ENCODE measurements at places on chromosomes 7 and 10.
A peak's percentile ranks its signal among the peaks of the same experiment; 100 is the strongest.

GRCh38 chr7:132778761-132779160, 202.5 kb upstream of the PLXNA4 start:
- DNase-seq: no peak

- DNase-seq: no peak
Measured at GRCh38 chr10:108132303-108132702, 967.8 kb upstream of the SORCS1 start.

- no peak for DNase-seq
Measured at GRCh38 chr7:412313-412710, 107.3 kb downstream of the PDGFA start.

DNA sequence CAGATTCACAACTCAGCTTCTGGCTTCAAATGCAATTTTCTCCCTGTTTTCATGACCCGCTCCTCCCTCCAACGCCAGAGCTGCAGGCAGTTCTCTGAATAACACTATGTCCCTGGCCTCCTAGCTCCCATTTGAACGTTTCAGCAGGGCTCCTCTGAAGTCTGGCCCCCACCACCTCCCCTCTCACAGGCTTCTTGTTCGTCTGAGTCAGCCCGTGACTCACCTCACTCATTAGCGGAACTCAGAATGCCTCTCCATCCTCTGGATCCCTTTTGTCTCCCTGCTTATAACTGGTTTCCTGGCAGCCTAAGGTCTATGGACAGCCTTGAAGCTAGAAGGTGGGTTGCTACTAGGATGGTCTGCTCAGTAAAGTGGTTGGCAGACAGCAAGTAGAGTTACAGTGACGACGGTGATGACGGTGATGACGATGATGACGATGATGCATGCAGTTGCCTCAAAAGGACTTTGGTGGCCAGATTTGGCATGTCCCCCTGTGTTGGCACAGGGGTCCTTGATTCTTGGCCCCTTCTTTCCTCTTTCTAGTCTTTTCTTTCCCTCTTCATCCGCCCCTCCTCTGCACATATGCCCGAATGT, 83.3 kb upstream of the MKLN1 start:
- peak; percentile 96 for DNase-seq

DNA sequence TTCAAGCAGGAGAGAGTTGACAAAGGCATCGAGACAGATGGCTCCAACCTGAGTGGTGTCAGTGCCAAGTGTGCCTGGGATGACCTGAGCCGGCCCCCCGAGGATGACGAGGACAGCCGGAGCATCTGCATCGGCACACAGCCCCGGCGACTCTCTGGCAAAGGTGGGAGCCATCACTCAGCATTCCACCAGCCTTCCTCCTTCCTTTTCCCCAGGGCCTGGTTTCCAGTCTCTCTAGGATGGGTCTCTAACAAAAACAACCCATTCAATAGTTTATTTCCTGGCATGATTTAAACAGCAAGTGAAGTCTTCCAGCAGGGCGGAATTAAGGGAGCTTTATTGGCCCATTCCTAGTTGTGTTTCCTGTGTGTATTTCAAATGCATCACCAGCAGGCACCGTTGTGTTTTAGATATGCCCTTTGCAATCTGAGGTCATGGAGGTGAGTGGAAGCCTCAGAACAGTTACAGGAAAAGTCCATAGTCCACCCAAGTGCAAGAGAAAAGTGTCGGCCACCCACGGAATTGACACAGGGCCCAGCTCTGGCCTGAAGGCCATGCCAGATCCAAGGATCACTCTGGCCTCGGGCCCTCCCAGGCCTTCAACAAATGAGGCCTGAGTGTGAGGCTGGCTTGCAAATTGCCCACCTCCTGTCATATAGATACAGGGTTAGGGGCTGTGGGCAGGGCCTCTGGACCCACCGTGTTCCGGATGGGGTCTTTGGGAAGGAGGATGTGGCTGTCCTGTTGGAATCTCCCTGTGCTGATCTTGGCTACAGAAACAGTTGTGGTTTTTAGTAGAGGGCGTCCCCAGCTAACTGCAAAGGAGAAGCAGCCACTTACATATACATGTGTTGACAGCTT, 46.9 kb upstream of the TRIM8 start:
- DNase-seq: no peak

DNA sequence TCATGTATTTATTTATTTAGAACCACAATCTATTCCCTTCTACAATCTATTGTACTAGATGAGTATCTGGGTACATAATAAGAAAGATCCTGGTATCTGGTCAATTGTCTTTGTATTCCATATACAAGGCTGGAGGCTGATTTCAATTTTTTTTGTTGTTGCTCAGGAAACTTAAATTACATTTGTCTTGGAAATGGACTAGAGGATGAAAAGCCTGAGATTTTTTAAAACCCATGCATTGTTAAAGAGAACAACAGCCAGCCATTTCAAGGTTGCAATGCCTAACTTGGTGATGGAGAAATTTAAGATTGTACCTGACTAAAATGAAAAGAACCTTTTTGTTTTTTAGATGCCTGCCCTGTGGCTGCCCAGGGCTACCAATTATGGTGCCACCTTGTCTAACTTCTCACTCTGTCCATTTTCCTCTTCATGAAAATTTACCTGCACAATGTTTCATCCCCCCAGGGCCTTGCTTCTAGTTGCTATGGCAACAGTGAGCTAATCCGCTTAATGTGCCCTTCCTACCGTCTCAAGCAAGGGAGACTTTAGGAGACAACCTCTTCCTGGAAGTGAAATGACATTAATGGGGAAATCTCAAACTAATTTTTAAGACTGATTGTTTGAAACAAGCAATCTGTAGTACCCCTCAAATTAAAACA, 203.7 kb upstream of the PHYHIPL start:
- no peak for DNase-seq

DNA sequence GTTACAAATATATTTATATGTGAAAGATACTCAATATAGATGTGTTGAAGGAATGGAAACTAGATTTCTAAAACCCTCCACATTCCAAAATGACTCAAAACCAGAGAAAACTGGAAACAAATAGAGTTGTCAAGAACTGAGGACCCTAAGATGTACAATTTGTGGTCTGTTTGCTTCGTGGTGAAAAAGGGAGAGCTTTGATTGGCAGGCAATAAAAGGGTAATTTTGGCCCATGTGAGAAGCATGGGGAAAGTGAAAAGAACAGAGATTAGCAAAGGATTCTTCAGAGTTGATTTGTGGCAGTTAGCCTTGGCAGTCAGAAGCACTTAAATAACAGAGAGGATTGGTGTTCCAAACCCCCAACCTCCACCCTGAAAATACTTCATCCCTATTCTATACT, 37.1 kb upstream of the DKK1 start:
- DNase-seq: peak; percentile 62

GRCh38 chr10:21518149-21518640, 7.3 kb downstream of the SKIDA1 start:
- peak; percentile 61 for DNase-seq

GRCh38 chr7:98733036-98733435, 116.0 kb downstream of the NPTX2 start:
- peak; percentile 4 for DNase-seq

- no peak for DNase-seq
Measured at GRCh38 chr7:110373416-110373815, 717.5 kb upstream of the LRRN3 start.

GRCh38 chr7:24836084-24836483, 78.8 kb upstream of the GSDME start:
- no peak for DNase-seq

- no peak for DNase-seq
Measured at GRCh38 chr7:84985073-84985784, 201.6 kb downstream of the SEMA3D start.
